Breast epithelium (tissue), 4 donors: ENCODE measurements at places on chromosomes 4 and X.
A peak's percentile ranks its signal among the peaks of the same experiment; 100 is the strongest.

DNA sequence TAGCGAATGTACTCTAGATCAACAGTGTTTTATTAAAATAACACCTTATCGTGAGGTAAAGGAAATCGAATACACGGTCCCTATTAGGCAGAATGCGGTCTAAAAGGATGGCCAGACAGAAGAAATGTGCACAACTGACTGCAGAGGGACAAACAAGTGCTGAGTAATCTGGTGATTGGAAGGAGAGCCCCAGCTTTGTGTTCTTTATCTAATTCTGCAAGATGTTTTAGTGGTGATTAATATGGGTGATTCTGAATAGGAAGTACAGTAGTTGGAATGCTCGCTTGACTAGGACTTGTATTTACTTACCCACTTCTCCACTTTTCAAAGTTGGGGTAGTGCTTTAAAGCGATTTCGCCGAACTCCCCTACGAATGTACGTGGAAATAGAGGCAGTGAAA is 1.2 kb downstream of the WDR44 start:
- H3K4me1 ChIP-seq, result no peaks in the 10 kb centered on the region
- H3K27ac ChIP-seq, result peak overlapping the region; percentile 90
- DNase-seq, result no peak

- no peak for DNase-seq
- H3K4me3 ChIP-seq, result no peak overlapping the region
- no peaks in the 10 kb centered on the region for H3K27me3 ChIP-seq
- no peak overlapping the region for H3K27ac ChIP-seq
Measured at GRCh38 chr4:113687067-113687718, 74.3 kb downstream of the CAMK2D start.

GRCh38 chrX:84047339-84047738 is 140.7 kb downstream of the RPS6KA6 start:
- H3K4me3 ChIP-seq, result no peak overlapping the region
- H3K27ac ChIP-seq, result no peak overlapping the region
- DNase-seq, result no peak
- H3K27me3 ChIP-seq, result peaks cover 8% of the 10 kb centered on the region

- H3K27ac ChIP-seq, result no peak overlapping the region
- H3K36me3 ChIP-seq, result no peaks in the 10 kb centered on the region
- no peaks in the 10 kb centered on the region for H3K27me3 ChIP-seq
- H3K4me1 ChIP-seq, result no peaks in the 10 kb centered on the region
- no peak for DNase-seq
Measured at GRCh38 chr4:83618431-83618830, 82.5 kb downstream of the GPAT3 start.

- no peaks in the 10 kb centered on the region for H3K27me3 ChIP-seq
- no peaks in the 10 kb centered on the region for H3K4me1 ChIP-seq
- DNase-seq, result no peak
- H3K36me3 ChIP-seq, result no peaks in the 10 kb centered on the region
- no peak overlapping the region for H3K4me3 ChIP-seq
Measured at GRCh38 chr4:176274441-176274840, 5.4 kb upstream of the ASB5 start.

GRCh38 chr4:27176881-27177280 is 316.2 kb downstream of the STIM2 start:
- H3K36me3 ChIP-seq, result no peaks in the 10 kb centered on the region
- DNase-seq, result no peak
- no peaks in the 10 kb centered on the region for H3K4me1 ChIP-seq
- H3K27ac ChIP-seq, result no peak overlapping the region
- H3K4me3 ChIP-seq, result no peak overlapping the region

DNA sequence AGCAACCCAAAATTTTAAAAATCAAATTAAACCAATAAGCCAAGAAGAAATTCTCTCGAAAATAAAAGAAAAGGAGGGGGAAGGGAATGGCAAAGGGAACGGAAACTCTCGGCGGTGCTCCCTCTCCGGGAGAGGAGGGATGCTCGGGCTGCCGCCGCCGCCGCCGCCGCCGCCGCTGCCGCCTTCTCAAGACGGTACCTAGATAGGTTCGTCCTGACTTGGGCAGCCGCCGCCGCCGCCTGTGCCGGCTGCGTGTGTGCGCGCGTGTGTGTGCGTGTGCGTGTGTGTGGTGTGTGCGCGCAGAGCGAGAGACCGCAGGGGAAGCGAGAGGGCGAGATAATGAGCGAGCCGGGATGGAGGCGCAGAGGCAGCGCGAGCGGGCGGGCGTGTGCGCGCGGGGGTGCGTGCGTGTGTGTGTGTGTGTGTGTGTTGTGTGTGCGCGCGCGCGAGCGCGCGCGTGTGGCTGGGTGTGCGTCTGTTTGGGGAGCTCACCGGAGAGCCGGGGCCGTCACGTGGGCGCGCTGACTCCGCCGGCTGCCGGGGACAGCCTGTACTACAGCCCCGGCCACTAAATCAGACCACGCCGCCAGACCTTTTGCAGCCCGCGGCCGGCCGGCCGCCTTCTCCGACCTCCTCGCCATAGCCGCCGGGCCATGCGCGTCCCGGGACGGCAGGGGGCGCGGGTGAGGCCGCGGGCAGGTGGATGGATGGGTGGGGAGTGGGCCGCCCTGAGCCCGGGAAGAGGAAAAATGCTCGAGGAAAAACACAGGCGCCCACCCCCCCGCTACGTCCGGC is 111.6 kb downstream of the DHX15 start:
- H3K4me1 ChIP-seq, result peaks cover 12% of the 10 kb centered on the region
- H3K27me3 ChIP-seq, result no peaks in the 10 kb centered on the region
- peak; percentile 72 for DNase-seq
- H3K36me3 ChIP-seq, result no peaks in the 10 kb centered on the region
- no peak overlapping the region for H3K27ac ChIP-seq
- H3K4me3 ChIP-seq, result peak overlapping the region; percentile 69

- no peaks in the 10 kb centered on the region for H3K4me1 ChIP-seq
- no peaks in the 10 kb centered on the region for H3K27me3 ChIP-seq
- no peak overlapping the region for H3K4me3 ChIP-seq
- DNase-seq, result no peak
- H3K36me3 ChIP-seq, result no peaks in the 10 kb centered on the region
Measured at GRCh38 chr4:153517159-153517558, 51.0 kb downstream of the TMEM131L start.

DNA sequence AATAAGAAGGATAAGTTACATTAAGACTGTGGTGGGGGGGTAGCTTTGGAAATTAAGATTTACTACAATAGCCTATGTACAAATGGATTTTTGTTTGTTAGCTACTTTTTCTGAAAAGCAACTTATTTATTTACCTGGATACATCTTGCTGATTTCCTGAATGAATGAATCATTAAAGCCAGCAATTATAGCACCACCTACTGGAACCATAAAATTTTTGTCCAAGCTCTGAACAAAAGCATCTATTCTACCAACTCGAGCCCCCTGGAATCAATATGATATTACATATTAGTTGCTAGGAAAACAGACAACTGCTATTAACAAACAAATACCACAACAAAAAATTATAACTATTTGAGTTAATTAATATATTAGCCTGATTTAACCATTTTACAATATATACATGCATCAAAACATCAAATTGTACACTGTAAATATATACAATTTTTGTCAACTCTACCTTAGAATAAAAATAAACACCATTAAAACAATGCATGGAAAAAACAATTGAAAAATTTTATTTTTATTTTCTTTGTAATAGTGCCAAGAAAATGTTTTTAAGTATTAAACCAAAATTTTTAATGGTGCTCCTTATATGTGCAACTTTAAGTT is 15.3 kb downstream of the SEPSECS start:
- no peak overlapping the region for H3K4me3 ChIP-seq
- no peaks in the 10 kb centered on the region for H3K4me1 ChIP-seq
- H3K27me3 ChIP-seq, result no peaks in the 10 kb centered on the region
- DNase-seq, result no peak
- no peaks in the 10 kb centered on the region for H3K36me3 ChIP-seq
- no peak overlapping the region for H3K27ac ChIP-seq

DNA sequence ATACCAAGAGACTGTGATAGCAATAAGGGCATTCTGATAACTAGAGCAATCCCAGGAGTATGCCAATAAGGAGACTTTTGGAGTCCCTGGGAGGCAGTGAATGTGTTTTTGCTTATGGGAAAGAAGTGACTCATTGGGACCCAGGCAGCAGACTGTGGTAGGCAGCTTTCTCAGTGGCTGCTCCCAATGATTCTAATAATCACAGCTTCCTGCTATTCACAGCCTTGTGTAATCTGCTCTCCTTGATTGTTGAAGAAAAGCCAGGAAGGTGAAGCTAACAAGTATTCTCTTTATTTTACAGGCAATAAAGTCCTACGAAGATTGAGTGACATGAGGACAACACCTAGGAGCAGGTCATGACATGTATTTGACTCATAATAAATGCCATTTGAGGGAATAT is 70.3 kb upstream of the DDX60 start:
- H3K27me3 ChIP-seq, result no peaks in the 10 kb centered on the region
- no peaks in the 10 kb centered on the region for H3K36me3 ChIP-seq
- no peak overlapping the region for H3K27ac ChIP-seq
- no peak overlapping the region for H3K4me3 ChIP-seq
- DNase-seq, result no peak
